GM12878 (cell line): ENCODE measurements at places on chromosomes 7 and 10. TPM values are rescaled to one million over a fixed set of nuclear protein-coding genes. Genes with fewer than 3 reads are reported as not detected.

LRRC4 gene
- total RNA-seq: 0.16 TPM in 1 of 2 replicates, not detected in the other

ANLN gene
- 29.1 and 30.3 TPM in 2 replicates for total RNA-seq

- no peak for DNase-seq
These were observed 132.1 kb upstream of the BTBD16 start for GRCh38 chr10:122138831-122139625.

ZNF722 gene
- total RNA-seq: not detected in 2 replicates

DNA sequence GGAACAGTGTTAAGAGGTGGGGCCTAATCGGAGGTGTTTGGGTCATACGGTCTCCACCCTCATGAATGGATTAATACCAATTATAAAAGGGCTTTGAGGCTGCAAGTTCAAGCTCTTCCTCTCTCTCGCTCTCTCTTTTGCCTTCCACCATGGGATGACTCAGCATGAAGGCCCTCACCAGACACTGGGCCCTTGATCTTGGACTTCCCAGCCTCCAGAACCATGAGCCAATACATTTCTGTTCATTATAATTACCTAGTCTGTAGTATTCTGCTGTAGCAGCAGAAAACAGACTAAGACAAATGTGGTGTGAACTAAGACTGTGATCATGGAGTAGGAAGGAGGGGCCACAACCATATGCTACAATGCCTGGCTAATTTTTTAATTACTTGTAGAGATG, 7.7 kb downstream of the AIFM2 start:
- DNase-seq: no peak

GRCh38 chr7:2967253-2967652, 76.4 kb downstream of the CARD11 start:
- no peak for DNase-seq

DNA sequence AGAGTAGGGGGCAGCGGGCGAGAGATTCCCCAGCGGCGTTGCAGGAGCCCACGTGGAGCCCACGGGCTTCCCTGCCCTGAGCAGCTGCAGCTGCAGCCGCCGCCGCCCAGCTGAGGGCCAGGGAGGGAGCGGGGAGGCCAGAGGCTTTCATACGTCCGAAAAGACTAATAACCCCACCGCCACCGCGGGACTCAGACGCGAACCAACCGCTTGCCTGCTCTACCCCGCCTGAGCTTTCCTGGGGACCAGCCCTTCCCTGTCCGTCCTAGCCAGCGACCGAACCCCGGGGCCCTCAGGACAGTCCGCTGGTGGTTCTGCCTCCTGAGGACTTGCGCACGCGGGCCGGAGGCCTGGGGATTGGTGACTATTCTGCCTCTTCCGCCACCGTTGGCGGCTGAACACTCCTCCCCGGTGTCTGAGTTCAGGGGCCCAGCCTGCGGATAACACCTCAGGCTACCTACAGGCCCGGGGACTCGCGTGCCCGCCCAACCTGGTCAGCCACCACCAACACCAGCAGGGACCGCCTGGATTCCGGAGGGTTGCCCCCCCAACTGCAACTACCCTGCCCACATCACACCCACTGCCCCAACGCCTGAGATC, 18.4 kb downstream of the IFT22 start:
- no peak for DNase-seq

ACTR1A gene
- 78.4 and 80.0 TPM in 2 replicates for total RNA-seq

- no peak for DNase-seq
These were observed 1.8 kb upstream of the DUSP5 start for GRCh38 chr10:110495731-110496552.

DNA sequence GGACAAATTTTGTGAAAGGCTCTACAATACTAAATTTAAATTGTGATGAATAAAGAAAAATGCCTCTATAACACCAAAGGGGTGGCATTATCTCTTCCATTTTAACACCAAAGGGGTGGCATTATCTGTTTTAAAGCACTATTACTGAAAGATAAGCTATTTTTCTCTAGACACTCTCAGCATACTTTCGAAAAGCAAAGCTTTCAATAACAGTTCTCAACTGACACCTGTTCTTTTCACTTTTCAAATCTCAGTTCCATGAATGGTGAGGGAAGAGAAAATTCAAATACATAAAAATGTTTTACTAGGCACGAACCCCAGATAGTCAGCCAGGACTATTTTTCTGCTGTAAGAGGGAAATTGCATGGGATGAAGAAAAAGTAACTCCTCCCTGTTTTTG, 103.8 kb downstream of the CPEB3 start:
- DNase-seq: no peak

GRCh38 chr7:134946260-134946659, 40.0 kb upstream of the AGBL3 start:
- no peak for DNase-seq

DNA sequence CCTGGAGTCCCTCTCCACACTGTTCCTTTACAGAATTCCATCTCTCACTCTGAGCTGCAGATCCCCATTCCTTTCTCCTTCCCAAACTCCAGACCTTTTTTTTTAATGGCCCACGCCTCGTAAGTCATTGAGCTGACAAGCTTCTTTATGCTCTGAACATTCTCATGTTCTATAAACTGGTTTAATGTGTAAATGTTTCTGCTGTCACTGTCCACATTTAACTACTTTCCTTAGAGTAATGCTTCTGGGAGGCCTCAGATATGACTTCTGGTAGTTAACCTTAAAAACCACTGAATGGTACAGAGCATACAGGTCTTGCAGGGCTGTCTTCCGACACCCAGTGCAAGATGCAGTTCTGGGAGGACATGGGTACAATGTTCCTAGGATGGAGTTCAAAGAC, 71.1 kb upstream of the CAMK2B start:
- DNase-seq: no peak

DNA sequence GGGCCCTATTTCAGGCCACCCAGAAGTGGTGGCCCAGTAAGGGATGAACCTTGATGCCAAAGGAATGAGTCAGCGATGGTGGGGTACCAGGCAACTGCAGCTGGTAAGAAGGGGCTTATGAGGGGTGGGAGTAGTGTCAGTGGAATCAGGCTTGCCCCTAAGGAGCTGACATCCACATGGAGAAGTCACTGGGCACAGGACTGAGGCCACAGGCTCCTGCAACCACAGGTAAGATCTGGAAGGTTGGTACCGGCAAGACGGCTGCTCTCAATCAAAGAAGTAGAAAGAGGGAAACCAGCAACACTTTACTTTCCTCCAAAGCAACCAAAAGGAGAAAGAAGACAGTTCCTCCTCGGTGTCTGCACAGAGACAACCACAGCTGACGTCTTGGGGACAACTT, 2.5 kb downstream of the GCK start:
- DNase-seq: no peak

CYP2C19 gene
- 0.11 TPM in 1 of 2 replicates, not detected in the other for total RNA-seq

DNA sequence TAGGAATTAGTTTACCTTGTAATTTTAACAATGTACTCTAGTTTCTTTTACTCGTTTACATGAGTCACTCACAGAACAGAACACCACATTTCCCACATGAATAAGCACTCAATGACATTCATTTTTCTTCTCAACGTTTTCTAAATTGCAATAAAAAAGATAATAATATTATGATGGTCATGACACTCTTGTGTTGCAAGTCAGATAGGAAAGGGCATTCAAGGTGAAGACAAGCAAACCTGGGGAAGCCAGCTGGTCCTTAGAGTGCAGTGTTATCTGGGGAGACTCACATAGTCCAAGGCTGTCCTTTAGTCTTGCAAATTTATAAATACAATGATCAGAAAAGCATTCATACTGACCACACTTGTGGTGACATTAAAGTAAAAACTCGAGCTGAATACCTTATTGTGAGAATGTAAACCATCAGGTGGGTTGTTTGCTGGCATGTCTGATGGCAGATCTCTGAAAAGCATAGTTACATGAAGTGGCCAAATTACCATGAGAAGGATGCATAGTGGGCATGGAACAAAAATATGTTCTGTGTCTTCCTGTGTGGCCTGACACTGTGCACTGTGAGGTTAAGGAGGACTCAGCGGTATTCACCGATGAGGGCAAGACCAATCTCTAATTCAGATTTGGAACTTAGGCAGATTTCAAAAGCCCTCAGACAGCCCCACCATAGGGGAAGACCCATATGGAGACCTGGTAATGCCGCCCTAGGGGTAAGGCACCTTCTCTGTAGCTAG, 158.9 kb upstream of the ASAH2 start:
- no peak for DNase-seq

DNA sequence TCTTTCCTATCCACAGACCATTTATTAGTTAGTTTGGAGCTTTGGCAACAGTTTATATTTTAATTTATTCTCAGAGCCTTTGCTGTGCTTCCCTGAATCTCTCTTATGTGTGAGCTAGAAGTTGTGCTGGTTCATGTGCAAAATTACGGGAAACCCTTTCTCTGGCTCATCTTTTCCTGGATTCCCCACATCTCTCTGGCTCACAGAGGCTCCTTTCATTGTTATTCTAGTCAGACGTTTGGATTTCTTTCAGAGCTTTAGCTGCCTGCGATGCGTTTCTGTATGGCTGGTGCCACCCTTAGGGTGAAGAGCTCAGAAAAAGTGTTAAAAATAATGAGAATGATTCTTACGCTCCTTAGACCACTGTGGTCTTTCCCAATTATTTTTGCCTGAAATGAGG, 53.3 kb downstream of the TPST1 start:
- DNase-seq: no peak

KCNMA1 gene
- total RNA-seq: 35.6 and 37.0 TPM in 2 replicates

ITIH2 gene
- 0.72 and 0.93 TPM in 2 replicates for total RNA-seq

CYP2C9 gene
- total RNA-seq: 0.23 and 0.40 TPM in 2 replicates

GRCh38 chr7:157479326-157479725, 142.5 kb downstream of the DNAJB6 start:
- DNase-seq: no peak

GRCh38 chr7:135827391-135827790, 78.8 kb upstream of the FAM180A start:
- DNase-seq: no peak

DNA sequence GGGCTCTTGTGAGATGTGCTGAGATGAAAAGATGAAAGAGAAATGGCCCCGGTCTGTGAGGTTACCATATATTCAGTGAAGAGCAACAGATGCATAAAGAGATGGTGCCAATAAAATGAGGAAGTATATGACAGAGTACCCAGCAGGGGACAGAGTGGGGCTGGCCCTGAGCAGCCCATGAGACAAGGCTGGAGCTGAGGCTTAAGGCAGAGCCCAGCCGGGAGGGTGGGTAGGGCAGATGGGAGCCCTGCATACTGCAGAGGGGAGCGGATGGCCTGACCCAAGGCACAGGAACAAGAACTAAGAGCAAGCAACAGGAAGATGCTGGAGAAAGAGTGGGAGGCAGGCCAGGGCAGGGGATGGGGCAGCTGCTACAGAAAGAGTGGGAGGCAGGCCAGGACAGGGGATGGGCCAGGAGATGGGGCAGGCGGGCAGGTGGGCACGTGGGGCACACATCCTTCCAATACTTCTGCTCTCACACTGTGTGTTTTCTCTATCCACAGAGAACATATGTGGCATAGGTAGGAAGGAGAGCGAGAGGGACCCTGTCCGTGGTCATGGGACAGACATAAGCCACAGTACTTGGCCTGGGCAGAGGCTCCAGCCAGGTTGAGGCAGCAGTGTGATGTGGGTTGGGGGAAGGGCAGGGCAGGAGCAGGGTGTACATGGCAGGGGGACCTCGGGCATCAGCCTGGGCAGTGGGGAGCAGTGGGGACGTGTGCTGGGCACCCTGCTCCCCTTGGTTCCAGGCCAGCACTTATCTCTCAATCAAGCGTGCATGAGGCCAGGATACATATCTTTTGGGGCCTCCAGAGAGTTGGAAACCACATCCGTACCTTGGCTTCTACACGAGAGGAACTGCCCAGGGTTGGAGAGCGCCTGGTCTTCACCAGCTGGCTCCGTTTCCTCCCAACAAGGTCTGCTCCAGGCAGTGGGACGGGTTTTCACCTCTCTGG, 91.6 kb upstream of the IKZF1 start:
- DNase-seq: no peak

- DNase-seq: no peak
These were observed 438.8 kb downstream of the HTR7 start for GRCh38 chr10:90418869-90419652.

DNA sequence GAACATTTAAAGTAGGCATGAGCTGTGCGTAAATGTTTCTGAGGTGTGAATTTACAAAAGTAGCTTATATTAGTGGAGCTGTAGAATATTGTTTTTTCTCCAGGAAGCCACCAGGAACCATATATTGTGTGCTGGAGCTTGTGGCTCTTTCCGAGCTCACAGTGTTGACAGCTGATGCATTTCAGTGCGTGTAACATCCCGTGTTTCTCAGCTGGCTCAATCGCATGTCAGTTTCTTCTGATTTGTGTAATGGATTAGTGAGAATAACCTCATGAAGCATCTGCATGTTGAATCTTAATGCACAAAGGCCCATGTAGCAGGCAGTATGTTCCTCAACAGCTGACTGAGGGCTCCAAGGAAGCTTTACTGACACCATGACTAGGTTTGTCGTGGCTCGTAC, 39.4 kb downstream of the VKORC1L1 start:
- no peak for DNase-seq

LIPM gene
- not detected in 2 replicates for total RNA-seq

DNA sequence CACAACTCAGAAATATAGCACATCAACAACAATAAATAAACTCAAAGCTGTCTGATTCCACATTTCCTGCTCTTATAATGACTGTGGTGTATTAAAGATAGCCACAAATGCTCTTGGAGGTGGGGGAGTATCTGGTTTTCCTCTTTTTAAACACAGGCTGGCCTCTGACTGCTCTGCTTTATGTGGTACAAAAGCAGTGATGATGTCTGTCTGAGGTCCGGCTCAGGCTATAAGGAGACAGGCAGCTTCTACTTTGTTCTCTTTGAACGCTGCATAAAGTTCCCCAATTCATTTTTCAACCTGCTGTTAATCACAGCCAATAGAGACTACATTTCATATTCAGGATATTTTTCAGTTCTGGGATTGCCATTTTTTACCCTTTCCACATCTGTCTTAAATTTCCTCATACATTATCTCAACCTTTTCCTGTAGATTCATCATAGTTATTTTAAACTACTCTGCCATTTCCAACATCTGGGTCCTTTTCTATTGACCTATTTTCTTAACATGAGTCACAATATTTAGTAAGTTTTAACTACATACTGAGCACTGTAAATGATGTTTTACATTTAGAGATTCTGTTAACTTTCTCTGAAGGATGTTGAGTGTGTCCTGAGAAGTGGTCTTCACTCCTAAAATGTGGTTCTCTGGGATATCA, 64.9 kb downstream of the CRPPA start:
- DNase-seq: no peak

FGFBP3 gene
- 0.35 and 0.41 TPM in 2 replicates for total RNA-seq

DNA sequence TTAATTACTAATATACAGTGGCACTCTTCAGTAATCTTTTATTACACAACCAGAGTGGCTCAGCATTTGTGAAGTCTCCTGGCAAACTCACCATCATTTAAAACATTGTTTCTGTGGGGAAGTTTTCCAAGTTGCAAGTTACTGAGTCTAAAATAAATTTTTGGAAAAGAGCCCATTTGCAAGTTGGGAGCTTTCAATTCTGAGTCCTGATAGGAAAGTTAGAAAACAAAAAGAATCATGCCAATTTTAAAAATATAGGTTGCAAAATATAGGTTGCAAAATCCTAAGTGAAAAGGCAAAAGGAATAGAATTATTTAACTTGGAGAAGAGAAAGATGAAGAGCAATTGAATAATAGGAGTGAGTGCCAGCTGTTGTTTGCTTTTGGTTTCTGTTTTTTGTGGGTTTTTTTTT, 378.8 kb upstream of the C7orf33 start:
- DNase-seq: no peak

GRCh38 chr7:82542665-82543064, 99.1 kb upstream of the CACNA2D1 start:
- no peak for DNase-seq

GRCh38 chr7:118346748-118347147, 122.2 kb downstream of the ANKRD7 start:
- no peak for DNase-seq

TAS2R4 gene
- 0.33 and 0.35 TPM in 2 replicates for total RNA-seq
